ENCODE measurements at places on chromosomes 5 and 9. TPM values are rescaled to one million over a fixed set of nuclear protein-coding genes. Genes with fewer than 3 reads are reported as not detected.

The IL33 gene
- 9.3 TPM for total RNA-seq

The FIBCD1 gene
- total RNA-seq = not detected

The TRIM36 gene
- total RNA-seq = 0.73 TPM

The SARDH gene
- 208 TPM for total RNA-seq

The HABP4 gene
- 2.4 TPM for total RNA-seq

The NAIP gene
- 5.5 TPM for total RNA-seq

The CARD9 gene
- total RNA-seq = 2.1 TPM

The COL5A1 gene
- total RNA-seq = 2.8 TPM

The TOR2A gene
- total RNA-seq = 7.4 TPM

The PCDHAC1 gene
- 0.28 TPM for total RNA-seq

The TEX48 gene
- total RNA-seq = not detected

The OBP2B gene
- total RNA-seq = not detected

The RNF180 gene
- 4.4 TPM for total RNA-seq

The SLC6A3 gene
- total RNA-seq = not detected

The RASEF gene
- total RNA-seq = 2.4 TPM

The HTR1A gene
- total RNA-seq = not detected

The NUTM2F gene
- 0.08 TPM for total RNA-seq

The PTGR1 gene
- 526 TPM for total RNA-seq

The NEK6 gene
- total RNA-seq = 84.5 TPM

The ALDH1A1 gene
- total RNA-seq = 527 TPM

The ARHGEF28 gene
- total RNA-seq = 14.4 TPM

The ENTREP1 gene
- 0.30 TPM for total RNA-seq

The C5orf63 gene
- 4.2 TPM for total RNA-seq

The IFNA2 gene
- not detected for total RNA-seq

The TMC1 gene
- 0.18 TPM for total RNA-seq

The NRG2 gene
- total RNA-seq = 0.81 TPM

The WNT8A gene
- not detected for total RNA-seq

The IFNK gene
- total RNA-seq = not detected

The GARIN3 gene
- total RNA-seq = not detected

The PCDHGA4 gene
- total RNA-seq = 0.53 TPM

The PCDHB13 gene
- 0.65 TPM for total RNA-seq

The LRRC70 gene
- 0.30 TPM for total RNA-seq

The PAIP2 gene
- 31.6 TPM for total RNA-seq

The CHSY3 gene
- total RNA-seq = 0.83 TPM

The PKN3 gene
- total RNA-seq = 7.6 TPM

The ANKRD34B gene
- total RNA-seq = not detected

The TDRD7 gene
- 4.1 TPM for total RNA-seq

The PCDHGA7 gene
- 0.33 TPM for total RNA-seq

The EQTN gene
- not detected for total RNA-seq

The MACIR gene
- 0.63 TPM for total RNA-seq

The FBP2 gene
- not detected for total RNA-seq

The IL9 gene
- total RNA-seq = not detected

The PPP3R2 gene
- total RNA-seq = not detected

The ADCY2 gene
- 0.35 TPM for total RNA-seq

The OR1J2 gene
- total RNA-seq = not detected

The MYOZ3 gene
- 0.18 TPM for total RNA-seq

The DBH gene
- total RNA-seq = 16.7 TPM

The LCN15 gene
- not detected for total RNA-seq

The SLCO6A1 gene
- total RNA-seq = not detected

The SLC1A1 gene
- 23.1 TPM for total RNA-seq

The CAMLG gene
- 10.5 TPM for total RNA-seq

The LRRC19 gene
- 0.55 TPM for total RNA-seq

The TAS2R1 gene
- total RNA-seq = not detected

The HAND1 gene
- total RNA-seq = not detected
